ENCODE measurements at places on chromosomes 7 and 10.

DNA sequence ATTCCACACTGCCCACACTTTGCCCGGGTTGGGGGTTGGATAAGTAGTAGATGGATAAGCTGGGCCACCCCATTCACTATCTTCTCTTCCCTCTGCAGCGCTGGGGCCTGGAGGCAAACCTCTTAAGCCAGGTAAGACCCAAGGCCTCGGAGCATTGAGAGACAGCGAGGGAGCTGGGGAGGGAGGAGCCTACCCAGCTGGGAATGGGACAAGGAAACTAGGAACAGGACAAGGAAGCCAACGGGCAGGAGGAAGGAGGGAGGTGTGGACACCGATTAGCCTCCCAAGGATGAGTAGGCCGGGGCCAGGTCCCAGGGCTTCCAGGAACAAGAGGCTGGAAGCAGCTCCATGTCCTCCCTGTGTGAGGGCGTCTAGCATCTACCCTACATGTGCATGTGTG lies 9.6 kb downstream of the ELN start:
- no peak for DNase-seq

GRCh38 chr7:146002431-146003078 lies 114.0 kb upstream of the CNTNAP2 start:
- peak; percentile 69 for DNase-seq

GRCh38 chr7:90723866-90724265 lies 127.7 kb downstream of the CDK14 start:
- peak; percentile 8 for DNase-seq

DNA sequence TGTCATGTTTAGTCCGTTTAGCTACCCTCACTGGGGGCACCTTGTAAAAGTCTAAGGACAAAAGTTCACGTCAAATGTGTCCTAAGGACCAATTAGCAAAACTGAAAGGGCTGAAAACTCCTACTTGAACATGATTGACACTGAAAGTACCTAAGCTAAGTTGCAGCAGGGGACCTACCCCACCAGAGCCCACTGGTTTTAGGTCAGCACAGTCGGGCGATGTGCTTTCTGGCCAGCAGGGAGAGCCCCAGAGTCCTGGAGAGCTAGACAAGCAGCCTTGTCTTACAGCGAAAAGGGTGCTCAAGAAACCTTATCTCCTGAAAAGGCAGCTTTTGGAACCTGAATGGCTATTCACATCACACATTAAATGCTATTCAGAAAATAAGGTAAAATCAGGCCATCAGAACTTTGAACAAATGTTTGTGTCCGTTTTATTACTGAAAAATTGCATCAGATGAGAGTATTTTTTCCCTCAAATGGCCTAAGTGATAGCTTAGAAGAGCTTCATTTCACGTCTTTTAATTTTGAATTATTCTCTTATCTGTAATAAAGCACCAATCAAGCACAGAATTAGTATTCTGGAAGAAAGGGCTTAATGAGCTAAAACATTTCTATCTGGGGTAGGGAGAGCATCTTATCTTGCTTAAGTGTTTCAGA lies 52.2 kb upstream of the MKI67 start:
- peak; percentile 77 for DNase-seq

GRCh38 chr10:116615199-116615776 lies 5.5 kb upstream of the PNLIPRP2 start:
- DNase-seq: no peak

DNA sequence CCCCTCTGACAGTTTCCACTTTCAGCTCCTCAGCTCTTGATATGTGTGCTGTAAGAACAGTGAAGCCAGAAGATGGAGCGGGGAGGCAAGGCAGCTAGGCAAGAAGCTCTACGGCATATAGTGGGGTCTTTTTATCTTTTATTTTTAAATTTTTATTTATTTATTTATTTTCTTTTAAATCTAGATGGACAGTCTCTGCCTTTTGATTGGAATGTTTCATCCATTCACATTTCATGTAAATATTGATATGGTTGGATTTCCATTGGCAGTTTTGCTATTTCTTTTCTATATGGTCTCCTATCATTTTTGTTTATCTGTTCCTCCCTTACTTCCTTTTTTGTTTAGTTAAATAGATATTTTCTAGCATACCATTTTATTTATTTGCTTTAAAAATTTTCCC lies 183.7 kb downstream of the TMEM178B start:
- DNase-seq: no peak

All from Jurkat, Clone E6-1 (cell line).